Activated CD4-positive, alpha-beta T cell treated with anti-CD3 and anti-CD28 coated beads, Interleukin-2, amount 10 ng/mL, durations not matched to agents 7 days and 5 days (primary cell): ENCODE measurements at places on chromosomes 7 and 10.

DNA sequence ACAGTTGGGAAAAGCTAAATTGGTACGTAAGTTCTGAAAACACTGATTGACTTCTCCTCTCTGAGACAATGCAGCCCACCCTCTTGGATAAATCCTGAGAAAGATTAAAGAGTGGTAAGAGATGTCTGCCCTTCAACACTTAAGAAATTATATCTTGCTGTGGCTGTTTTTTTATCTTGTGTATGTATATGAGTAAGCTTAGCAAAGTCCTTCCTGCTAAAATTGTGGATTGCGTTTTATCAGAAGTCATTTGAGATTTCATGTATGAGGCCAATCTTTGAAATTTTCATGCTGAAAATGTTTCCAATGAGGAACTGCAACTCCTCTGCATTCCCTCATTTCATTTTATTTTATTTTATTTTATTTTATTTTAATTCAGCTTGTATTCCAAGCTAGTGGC, 106.2 kb upstream of the INHBA start:
- H3K36me3 ChIP-seq = no peaks in the 10 kb centered on the region
- H3K27me3 ChIP-seq = no peaks in the 10 kb centered on the region
- DNase-seq = no peak
- H3K4me3 ChIP-seq = no peak overlapping the region

DNA sequence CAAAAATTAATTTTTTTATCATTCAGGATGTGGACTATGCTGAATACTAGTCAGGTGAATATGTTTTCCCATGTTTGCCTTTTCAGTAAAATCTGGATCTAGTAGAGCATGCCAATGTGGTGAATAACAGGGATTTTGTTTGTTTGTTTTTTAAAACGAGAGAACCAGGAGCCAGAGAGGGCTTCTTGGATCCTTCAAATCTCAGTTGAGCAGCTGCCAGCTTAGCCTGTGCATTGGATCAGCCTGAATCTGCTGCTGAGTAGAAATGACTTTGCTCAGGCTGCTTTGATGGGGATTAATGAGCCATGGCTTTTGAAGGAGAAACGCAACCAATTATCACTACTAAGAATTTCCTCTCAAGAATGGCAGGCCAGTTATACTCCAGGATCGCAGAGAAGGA, 493.8 kb downstream of the ARL4A start:
- no peaks in the 10 kb centered on the region for H3K36me3 ChIP-seq
- no peak overlapping the region for H3K27ac ChIP-seq
- DNase-seq = no peak
- H3K4me3 ChIP-seq = no peak overlapping the region

- DNase-seq = no peak
- H3K4me3 ChIP-seq = no peak overlapping the region
- no peak overlapping the region for H3K27ac ChIP-seq
- H3K4me1 ChIP-seq = no peaks in the 10 kb centered on the region
- no peaks in the 10 kb centered on the region for H3K36me3 ChIP-seq
Measured at GRCh38 chr7:9709216-9709615, 1264.5 kb upstream of the PHF14 start.

DNA sequence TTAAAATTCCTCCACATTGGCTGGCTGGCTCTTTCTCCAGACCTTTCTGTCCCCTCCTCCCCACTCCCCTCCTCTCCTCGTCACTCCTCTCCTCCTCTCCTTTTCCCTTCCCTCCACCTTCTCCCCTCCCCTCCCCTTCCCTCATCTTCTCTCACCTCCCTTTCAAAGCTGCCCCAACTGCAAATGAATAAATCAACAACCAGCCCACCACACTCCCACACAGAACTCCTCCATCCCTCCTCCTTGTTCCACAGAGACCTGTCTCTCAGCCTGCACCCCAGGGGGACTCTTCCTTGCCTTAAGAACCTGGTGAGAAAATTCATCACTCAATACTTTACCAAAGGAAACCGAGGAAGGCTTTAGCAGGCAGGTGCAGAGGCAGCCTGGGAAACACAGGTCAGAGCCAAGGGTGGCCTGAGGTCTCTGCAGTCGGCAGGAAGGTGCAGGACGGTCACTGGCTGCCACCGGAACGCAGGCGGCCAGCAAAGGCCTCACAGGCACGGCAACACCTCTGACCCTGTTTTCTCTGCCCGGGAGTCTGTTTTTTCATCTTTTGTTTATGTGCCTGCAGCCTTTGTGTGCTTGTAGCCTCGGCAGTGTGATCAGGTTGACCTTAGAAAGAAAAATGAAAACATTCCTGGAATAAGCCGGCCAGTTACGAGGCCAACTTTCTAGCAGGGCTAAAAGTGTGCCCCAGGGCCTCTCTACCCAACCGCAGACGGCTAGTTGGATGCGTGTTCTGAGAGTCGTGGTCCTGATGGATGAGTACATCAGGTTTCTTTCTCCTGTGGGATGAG, 207.6 kb upstream of the KLF6 start:
- no peak overlapping the region for H3K4me3 ChIP-seq
- no peaks in the 10 kb centered on the region for H3K27me3 ChIP-seq
- peak overlapping the region; percentile 74 for H3K27ac ChIP-seq
- DNase-seq = no peak

GRCh38 chr7:30279653-30279904, 4.8 kb upstream of the ZNRF2 start:
- H3K36me3 ChIP-seq = no peaks in the 10 kb centered on the region
- H3K27ac ChIP-seq = no peak overlapping the region
- no peak overlapping the region for H3K4me3 ChIP-seq
- H3K27me3 ChIP-seq = no peaks in the 10 kb centered on the region

GRCh38 chr10:132414402-132415016, 17.5 kb downstream of the PWWP2B start:
- H3K4me1 ChIP-seq = peaks cover 4% of the 10 kb centered on the region
- no peak for DNase-seq
- no peaks in the 10 kb centered on the region for H3K36me3 ChIP-seq
- no peak overlapping the region for H3K4me3 ChIP-seq
- H3K27me3 ChIP-seq = no peaks in the 10 kb centered on the region

- no peak overlapping the region for H3K4me3 ChIP-seq
- no peak overlapping the region for H3K27ac ChIP-seq
- DNase-seq = no peak
- H3K36me3 ChIP-seq = no peaks in the 10 kb centered on the region
Measured at GRCh38 chr7:51069411-51070083, 247.1 kb downstream of the COBL start.

GRCh38 chr7:102244601-102245000, 42.1 kb upstream of the SH2B2 start:
- H3K4me1 ChIP-seq = no peaks in the 10 kb centered on the region
- DNase-seq = no peak

DNA sequence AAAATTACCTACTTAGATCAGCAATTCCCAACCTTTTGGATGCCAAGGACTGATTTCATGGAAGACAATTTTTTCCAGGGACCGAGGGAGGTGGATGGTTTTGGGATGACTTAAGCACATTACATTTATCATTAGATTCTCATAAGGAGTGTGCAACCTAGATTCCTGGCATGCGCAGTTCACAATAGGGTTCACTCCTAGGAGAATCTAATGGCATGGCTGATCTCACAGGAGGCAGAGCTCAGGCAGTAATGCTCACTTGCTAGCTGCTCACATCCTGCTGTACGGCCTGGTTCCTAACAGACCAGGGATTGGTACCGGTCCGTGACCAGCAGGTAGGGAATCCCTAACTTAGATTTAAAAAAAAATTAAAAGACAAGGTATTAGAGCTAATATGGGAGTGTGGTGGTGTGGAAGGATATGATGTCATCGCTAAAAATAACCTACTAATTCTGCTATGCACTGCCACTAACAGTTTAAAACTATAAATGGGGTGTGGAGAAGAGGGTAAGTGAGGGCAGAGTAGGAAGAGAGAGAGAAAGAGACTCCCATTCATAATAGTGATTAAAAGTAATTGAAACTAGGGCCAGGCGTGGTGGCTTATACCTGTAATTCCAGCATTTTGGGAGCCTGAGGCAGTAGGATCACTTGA, 282.7 kb downstream of the BAMBI start:
- H3K27me3 ChIP-seq = peaks cover 2% of the 10 kb centered on the region
- no peak for DNase-seq
- no peak overlapping the region for H3K27ac ChIP-seq
- H3K4me3 ChIP-seq = no peak overlapping the region
- H3K4me1 ChIP-seq = no peaks in the 10 kb centered on the region
- no peaks in the 10 kb centered on the region for H3K36me3 ChIP-seq

- no peak overlapping the region for H3K4me3 ChIP-seq
- peaks cover 16% of the 10 kb centered on the region for H3K27me3 ChIP-seq
- no peak overlapping the region for H3K27ac ChIP-seq
- no peaks in the 10 kb centered on the region for H3K4me1 ChIP-seq
- no peaks in the 10 kb centered on the region for H3K36me3 ChIP-seq
Measured at GRCh38 chr10:13518076-13518692, 10.6 kb downstream of the BEND7 start.

GRCh38 chr7:81297317-81297716, 378.5 kb upstream of the SEMA3C start:
- no peak overlapping the region for H3K27ac ChIP-seq
- no peak overlapping the region for H3K4me3 ChIP-seq
- no peaks in the 10 kb centered on the region for H3K36me3 ChIP-seq
- DNase-seq = no peak
- no peaks in the 10 kb centered on the region for H3K4me1 ChIP-seq

GRCh38 chr7:24409431-24410024, 125.5 kb downstream of the NPY start:
- H3K27me3 ChIP-seq = no peaks in the 10 kb centered on the region
- H3K27ac ChIP-seq = no peak overlapping the region
- H3K4me3 ChIP-seq = no peak overlapping the region

DNA sequence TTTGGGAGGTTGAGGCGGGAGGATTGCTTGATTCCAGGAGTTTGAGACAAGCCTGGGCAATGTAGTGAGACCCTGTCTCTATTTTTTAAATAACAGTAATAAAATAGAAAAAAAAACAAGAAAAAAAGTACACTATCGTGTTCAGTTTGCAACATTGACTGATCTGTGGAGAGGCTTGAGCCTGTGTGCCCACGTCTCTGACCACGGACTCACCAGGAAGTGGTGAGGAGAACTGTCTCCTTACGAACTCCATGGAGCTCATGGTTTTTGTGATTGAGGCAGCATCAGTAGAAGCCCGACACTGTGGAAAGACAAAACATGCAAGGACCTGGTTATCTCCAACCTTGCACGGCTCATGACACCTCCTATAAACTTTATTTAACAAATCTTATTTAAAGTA, 23.9 kb upstream of the DNAJB6 start:
- no peak for DNase-seq
- H3K4me3 ChIP-seq = no peak overlapping the region
- H3K27me3 ChIP-seq = no peaks in the 10 kb centered on the region
- H3K27ac ChIP-seq = no peak overlapping the region
- no peaks in the 10 kb centered on the region for H3K36me3 ChIP-seq

DNA sequence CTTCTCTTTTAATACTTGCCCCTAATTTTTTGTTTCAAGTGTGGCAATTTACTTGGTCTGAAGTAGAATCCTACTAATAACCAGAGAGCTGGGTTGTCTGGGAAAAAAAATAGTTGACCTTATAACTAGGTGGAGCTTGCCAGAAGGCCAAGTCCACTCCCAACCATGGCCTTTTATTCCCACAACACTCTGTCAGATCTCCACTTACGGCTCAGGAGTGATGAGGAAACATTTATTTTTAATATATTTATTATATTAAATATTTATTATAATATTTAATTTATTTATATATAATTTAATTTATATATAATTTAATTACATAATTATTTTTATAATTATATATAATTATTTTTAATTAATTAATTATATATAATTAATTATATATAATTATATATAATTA, 58.8 kb downstream of the TSPAN12 start:
- DNase-seq = no peak
- no peaks in the 10 kb centered on the region for H3K36me3 ChIP-seq
- peaks cover 7% of the 10 kb centered on the region for H3K27me3 ChIP-seq
- H3K27ac ChIP-seq = no peak overlapping the region
- no peak overlapping the region for H3K4me3 ChIP-seq
- H3K4me1 ChIP-seq = no peaks in the 10 kb centered on the region

DNA sequence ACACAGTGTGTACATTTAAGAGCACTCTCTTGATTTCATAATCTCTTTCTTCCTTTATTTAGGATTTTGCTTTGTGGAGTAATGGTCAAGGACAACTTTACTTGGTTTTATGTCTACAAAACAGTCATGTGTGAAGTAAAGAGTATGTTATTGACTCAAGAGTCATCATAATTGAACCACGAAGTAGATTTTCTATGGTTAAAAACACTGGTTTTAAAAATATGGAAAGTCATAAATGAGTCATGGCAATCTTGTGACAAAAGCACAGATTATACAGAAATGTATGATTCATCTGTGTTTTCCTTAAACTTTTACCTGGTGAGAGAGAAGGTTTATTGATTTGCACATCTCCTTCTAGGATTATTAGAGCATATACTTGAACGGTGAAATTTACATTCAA, 969.7 kb downstream of the GATA3 start:
- DNase-seq = no peak
- no peaks in the 10 kb centered on the region for H3K36me3 ChIP-seq
- H3K4me1 ChIP-seq = peaks cover 8% of the 10 kb centered on the region
- H3K4me3 ChIP-seq = no peak overlapping the region
- no peak overlapping the region for H3K27ac ChIP-seq
- peaks cover 5% of the 10 kb centered on the region for H3K27me3 ChIP-seq

- no peak overlapping the region for H3K4me3 ChIP-seq
- no peak overlapping the region for H3K27ac ChIP-seq
- peaks cover 30% of the 10 kb centered on the region for H3K27me3 ChIP-seq
- no peak for DNase-seq
- no peaks in the 10 kb centered on the region for H3K36me3 ChIP-seq
Measured at GRCh38 chr10:767211-767610, 77.7 kb upstream of the DIP2C start.

DNA sequence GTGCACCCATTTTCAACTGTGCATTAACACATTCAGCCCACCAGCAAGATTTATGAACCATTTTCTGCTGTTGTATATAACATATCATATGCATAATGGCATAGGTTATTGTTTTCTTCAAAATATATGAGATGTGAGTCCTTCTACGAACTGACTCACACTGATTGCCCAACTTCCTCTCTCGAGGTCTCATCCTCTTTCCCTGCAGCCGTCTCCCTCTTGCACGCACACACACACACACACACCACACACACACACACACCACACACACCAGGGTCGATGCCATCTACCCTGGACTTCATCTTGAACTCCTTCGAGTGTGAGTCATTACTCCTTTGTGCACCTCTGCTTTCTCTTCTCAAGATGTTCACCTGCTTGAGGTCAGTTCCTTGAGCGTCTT, 36.7 kb downstream of the EGFR start:
- H3K27ac ChIP-seq = no peak overlapping the region
- H3K4me3 ChIP-seq = no peak overlapping the region
- no peaks in the 10 kb centered on the region for H3K36me3 ChIP-seq
- H3K4me1 ChIP-seq = no peaks in the 10 kb centered on the region
- no peaks in the 10 kb centered on the region for H3K27me3 ChIP-seq
